T-helper 22 cell (primary cell): ENCODE measurements at places on chromosomes 12 and 14.

DNA sequence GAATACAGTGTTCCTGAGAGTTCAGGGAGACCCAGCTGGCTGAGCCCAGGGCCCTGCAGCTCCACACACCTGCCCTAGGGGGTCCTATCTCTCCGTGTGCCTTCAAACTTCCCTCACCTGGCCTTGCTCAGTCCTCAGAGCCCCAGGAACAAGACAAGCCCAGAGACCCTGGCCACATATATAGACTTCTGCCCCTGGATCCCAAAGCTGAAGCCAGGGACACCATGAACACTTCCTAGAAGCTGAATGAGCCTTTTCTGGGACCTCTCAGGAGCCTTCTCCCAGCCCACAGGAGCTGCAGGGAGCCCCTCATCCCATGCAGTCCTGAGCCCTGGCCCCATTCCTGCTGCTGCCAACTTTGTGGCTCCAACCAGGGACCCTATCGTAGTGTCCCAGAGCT, 190.5 kb downstream of the DICER1 start:
- DNase-seq: no peak

GRCh38 chr12:55965941-55966407, at the start of gene PMEL:
PMEL (minus strand) TSS chr12:55966042; CDS start chr12:55966011, 31 bp downstream.
- DNase-seq: no peak

GRCh38 chr14:30496852-30497251, 62.1 kb upstream of the G2E3 start:
- DNase-seq: no peak

- DNase-seq: no peak
Observed at GRCh38 chr12:54377007-54377406, 7.5 kb downstream of the ZNF385A start.

- no peak for DNase-seq
Observed at GRCh38 chr14:35365130-35366055, 39.2 kb downstream of the NFKBIA start.

GRCh38 chr12:107429006-107429705, 256.4 kb upstream of the PWP1 start:
- DNase-seq: no peak
